ENCODE measurements at places on chromosomes 2 and 18.

- no peak for DNase-seq
These were observed 37.6 kb upstream of the MGAT4A start for GRCh38 chr2:98768384-98769113.

DNA sequence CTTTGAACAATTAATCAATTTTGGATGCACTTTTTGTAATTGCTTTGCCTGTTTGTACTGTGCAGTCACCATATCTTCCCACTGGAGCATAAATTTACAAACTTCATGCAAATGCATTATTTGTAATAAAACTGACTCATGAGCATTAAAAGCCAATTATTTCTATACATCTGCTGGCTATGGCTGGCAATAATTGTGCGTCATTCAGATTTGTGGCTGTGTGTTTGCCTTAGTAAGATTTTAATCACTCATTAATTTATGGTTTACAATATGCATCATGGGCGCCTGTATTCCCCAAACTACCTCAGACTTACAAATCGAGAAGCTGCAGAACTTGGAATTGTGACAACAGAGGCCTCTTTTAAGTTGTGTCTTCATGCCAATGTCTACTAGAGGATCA lies 132.4 kb upstream of the TRIB2 start:
- DNase-seq = no peak

DNA sequence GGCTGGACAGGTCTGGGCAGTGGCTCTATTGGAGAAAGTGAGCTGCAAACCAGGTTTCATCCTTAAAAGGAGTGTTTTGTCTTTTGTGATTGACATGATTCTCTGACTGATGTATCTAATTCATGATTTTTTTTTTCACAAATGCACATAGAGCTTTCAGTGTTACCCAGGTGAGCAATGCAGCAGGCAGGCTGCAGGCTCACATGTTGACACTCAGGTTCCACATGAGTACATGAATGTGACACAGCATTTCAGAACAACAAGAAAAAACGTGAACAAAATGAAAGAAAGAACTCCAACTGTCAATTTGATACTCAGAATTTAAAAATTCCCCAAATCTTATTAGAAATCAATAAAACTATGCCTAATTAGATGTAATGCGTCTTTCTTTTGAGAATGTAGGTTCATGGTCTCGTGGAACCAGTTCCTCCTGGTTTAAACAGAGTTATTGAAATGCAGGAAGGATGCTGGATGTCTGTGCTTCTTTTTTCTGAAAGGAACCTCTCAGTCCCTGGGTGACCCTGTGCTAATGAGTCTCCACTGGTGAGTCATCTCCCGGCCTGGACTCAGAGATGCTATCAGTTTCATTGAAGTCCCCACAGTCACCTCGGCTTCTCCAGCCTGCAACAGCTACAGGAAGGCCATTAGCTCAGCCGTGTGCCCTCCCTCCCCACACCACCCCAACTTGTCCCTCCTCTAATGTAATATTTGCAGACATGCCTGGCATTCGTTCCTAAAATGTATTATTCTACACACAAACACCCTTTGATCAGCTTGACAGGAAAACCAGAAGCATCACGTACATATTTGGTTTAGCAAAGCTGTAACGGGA lies 430.4 kb downstream of the LPIN1 start:
- DNase-seq = no peak

DNA sequence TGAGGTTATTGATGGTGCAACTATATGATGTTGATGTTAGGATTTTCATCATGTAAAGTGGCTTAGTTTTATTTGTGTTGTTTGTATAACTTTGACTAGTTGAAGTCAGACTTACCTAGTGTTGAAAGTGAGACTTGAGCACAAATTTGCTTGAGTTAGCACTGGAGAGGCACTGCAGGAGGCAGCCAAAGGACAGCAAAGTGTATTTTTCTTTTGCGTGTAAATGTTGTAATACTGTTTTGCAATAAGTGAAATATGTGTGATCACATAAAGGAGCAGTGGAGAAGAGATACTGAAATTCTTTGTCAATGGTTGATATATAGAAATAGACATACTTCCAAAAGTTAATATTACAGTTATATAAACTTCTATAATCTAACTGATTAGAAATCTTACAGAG lies 332.0 kb upstream of the RAB12 start:
- DNase-seq = no peak

- DNase-seq = no peak
These were observed 342.7 kb downstream of the CPS1 start for GRCh38 chr2:210899131-210899530.

DNA sequence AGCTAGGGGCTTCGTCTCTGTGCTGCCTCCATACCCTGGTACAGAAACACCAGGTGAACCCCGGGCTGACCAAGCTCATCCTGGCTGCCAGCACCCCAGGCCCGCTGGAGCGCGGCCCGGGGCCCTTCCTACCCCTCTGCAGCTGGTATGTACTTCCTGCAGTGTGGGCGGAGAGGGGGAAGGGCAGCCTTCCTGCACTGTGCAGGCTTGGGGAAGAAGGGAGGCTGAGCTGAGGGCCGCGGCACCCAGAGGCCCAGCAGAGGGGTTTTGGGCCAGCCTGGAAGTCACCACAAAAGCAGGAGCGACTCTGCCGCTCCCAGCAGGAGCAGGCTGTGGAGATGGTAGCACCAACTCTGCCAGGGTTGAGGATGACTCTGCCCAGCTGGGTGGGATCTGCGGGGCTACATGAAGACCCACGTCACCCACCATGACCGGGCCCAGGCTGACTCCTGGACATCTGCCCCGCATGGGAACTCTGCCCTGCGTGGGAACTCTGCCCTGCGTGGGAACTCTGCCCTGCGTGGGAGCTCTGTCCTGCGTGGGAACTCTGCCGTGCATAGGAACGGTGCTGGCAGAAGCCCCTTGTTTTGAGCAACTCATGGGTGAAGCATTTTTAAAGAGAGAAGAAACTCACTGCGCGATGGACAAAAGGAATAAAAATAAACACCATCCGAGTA lies 273.3 kb downstream of the NDUFA10 start:
- DNase-seq = no peak

GRCh38 chr2:23311186-23311585 lies 73.8 kb upstream of the KLHL29 start:
- no peak for DNase-seq

- DNase-seq = no peak
These were observed 64.1 kb downstream of the NRP2 start for GRCh38 chr2:205746420-205746785.

GRCh38 chr2:217223222-217223930 lies 363.5 kb upstream of the TNP1 start:
- DNase-seq = no peak

DNA sequence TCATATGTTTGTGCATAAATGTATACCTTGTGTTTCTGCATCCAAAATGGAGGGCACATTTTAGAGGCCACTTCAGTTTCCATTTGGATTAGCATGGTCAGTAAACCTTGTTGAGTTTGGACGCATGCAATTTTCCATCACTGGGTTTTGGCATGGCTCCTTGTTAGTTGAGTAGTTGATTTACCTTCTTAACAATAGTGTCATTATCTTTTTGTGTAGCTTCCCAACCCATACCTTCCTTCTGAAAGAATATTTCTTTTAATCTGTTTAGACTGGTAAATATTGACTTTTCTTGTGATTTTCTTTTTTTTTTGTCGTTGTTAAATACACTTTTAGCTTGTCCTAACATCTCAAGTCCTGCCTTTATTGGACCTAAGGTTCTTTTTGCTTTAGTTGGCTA lies 15.5 kb downstream of the RPIA start:
- peak; percentile 4 for DNase-seq

DNA sequence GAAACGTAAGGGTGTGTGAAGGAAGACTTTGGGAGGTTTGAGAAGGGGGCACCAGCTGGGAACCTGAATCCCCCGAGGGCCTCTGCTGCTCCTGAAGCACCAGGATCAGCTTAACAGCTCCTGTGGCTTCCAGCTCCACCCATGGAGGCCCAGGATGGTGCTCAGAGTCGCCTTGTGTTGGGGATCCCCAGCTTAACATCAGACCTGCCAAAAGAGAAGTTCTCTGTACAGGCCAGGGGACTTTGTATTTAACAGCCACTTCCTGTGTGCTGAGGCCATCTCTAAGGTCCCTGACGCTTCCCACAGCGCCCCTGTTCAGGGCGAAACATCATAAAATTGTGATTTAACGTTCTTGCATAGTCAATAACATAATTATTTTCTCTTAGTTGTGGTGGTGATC lies 77.5 kb downstream of the NCK2 start:
- no peak for DNase-seq

GRCh38 chr2:77457665-77458064 lies 64.5 kb downstream of the LRRTM4 start:
- DNase-seq = no peak

- DNase-seq = no peak
These were observed 96.8 kb upstream of the CDC42EP3 start for GRCh38 chr2:37767959-37768925.

GRCh38 chr2:23256643-23257042 lies 128.3 kb upstream of the KLHL29 start:
- DNase-seq = no peak

GRCh38 chr2:114294741-114295140 lies 147.7 kb upstream of the DPP10 start:
- DNase-seq = no peak

- no peak for DNase-seq
These were observed 316.2 kb downstream of the PDE11A start for GRCh38 chr2:177756336-177756735.

DNA sequence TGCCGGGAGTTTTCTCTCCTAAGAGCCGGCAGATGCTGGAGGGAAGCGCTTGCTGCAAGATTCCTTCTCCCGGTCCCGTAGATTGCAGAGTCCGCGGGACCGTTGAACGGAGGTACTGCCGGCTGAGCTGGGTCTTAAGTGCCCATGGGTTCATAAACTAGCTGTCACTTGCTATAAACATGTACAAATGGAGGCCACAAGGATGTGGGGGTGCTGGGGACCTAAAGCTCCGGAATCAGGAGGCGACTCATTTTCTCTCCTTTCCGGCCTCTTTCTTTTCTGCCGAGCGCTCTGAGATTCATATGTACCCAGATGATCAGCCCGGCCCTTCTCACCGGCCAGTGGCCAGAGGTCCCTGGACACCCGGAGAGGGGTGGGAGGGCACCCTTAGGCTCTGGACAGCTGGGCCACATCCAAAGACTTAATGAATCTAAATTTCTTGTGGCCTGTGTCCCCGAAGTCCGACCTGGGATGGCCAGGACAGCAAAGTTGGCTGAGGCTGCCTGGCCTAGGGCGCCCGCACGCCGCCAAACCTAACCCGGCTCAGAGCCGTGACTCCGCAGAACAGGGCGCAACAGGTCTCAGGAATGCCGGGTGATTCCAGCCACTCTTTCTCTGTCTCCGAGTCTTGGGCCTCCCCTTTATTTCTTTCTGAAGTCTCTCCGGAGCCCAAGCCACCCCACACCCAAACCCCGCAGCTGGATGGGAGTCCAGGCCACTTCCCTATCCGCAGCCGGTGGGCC lies 2.4 kb upstream of the PAX3 start:
- DNase-seq = no peak

GRCh38 chr2:193566276-193566675 lies 1371.5 kb upstream of the TMEFF2 start:
- DNase-seq = no peak

DNA sequence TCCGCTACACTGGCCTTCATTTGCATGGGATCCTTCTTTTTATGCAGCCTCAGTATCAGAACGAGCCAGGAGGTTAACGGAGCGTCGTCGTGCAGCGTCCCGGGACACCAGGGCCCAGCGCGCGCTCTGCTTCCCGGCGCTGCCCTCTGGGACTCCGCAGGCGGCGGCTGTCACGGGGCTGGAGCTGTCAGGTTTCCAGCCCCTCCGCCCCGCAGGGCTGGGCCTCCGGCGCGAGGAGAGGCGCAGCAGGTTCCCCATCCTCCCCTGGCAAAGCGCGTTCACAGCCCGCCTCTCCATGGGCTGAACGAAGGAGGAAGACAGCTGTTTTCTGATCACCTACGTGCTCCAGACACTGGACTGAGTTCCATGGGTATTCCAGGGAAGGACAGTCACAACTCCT lies 12.5 kb upstream of the PAX8 start:
- no peak for DNase-seq

GRCh38 chr2:9769171-9770005 lies 73.9 kb upstream of the TAF1B start:
- DNase-seq = peak; percentile 26

DNA sequence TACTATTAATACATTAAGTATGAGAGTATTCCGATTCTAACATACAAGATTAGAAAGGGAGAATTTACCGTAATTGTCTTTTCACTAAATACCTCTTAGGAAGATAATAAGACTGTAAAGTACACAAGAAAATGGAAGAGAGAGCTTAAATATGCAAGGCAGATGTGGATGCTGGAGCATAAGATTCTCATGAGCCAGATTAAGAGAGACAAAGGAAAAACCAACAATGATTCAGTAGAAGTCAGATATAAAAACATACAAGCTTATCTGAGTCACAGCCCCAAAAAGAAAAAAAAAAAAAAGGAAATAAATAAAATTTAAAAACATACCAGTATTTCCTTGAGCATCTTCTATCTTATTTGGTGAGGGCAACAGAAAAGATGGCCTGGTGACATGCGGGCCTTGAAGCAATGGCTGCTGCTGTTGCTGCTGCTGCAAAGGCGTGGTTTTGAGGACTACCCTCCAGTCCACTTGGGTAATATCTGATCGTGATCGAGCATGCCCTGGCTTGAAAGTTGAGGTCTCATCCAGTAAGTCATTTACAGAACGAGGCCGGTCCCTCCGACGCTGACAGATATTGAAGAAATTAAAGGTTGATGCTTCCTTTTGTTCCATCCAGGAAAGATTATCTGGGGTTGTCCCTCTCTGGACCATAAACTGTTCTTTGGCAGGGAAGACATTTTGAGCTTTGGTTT lies 24.5 kb downstream of the PLEKHM3 start:
- no peak for DNase-seq

- DNase-seq = no peak
These were observed 30.9 kb downstream of the STK39 start for GRCh38 chr2:168216351-168217005.
